ENCODE measurements at places on chromosomes 7 and 10.

- no peak for DNase-seq
Measured at GRCh38 chr10:37860494-37861190, 3.2 kb upstream of the ZNF248 start.

DNA sequence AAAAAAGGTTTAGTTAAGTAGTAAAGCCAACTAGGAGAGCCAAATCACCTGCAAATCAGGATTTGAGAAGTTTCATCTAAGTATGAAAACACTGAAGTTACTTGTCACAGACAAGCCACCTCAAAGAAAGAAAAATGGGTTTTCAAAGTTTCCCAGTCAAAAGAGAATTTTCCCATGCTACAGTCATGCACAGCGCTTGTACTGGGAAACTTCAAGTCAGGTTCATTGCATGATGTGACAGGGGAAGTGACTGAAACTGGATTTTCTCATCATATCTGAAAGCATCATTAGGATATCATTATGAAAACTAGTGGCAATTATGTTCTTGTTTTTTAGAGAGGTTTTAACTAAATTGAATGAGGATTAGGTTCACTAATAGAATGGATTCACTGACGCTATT is 167.0 kb downstream of the SGMS1 start:
- DNase-seq, result no peak

- no peak for DNase-seq
Measured at GRCh38 chr7:94384315-94384714, 10.4 kb upstream of the COL1A2 start.

DNA sequence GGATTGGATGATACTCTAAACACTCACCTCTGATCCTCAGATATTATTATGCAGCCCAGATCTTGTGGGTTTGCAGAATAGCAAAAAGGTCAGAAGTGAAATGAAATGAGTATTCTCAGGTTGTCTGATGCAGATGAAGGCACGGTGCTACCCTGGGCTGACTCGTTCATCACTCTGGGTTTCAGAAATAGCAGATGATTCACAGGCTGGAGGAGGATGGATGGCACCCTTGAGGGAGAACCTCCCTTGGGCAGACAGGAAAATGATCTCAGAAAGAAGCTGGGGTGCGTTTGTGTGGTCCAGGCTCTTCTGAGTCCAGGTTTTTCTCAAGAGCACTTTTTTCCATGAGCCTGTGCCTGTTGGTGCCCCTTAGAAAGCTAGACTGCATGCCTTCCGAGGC is 515.8 kb upstream of the MKI67 start:
- DNase-seq, result no peak

- no peak for DNase-seq
Measured at GRCh38 chr7:131010717-131011431, 276.9 kb upstream of the KLF14 start.

- no peak for DNase-seq
Measured at GRCh38 chr7:33722383-33723101, 182.8 kb upstream of the BMPER start.

DNA sequence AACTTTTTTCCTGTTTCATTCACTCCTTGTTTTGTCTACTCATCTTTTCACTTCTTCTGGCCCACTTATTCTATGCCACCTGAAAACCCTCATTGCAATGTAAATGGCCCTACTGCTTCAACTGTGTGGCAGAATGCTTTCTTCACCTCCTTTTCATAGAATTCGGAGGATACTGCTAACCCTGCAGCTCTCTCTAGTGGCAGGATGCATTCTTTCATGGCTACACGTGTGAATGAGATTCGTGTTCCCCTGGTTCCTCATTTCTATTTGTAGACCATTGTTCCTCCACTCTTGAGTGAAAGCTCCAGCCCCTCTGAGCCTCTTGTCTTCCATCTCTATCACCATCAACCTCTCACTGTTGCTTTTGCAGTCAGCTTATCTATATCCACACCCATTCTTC is 20.9 kb upstream of the CYP26C1 start:
- no peak for DNase-seq

DNA sequence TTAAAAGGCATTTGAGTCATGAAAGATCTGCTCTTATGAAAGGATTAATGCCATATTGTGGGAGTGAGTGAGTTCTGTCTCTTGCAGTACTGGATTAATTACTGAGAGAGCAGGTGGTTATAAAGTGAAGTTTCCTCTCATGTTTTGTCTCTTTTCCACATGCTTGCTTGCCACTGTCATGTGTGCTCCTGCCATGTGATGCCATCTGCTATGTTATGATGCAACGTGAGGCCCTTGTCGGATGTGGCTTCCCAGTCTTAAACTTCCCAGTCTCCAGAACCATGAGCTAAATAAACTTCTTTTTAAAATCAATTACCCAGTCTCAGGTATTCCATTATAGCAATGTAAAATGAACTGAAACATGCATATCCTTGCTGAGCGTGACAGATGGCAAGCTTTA is 22.7 kb upstream of the TCTN3 start:
- DNase-seq, result no peak

DNA sequence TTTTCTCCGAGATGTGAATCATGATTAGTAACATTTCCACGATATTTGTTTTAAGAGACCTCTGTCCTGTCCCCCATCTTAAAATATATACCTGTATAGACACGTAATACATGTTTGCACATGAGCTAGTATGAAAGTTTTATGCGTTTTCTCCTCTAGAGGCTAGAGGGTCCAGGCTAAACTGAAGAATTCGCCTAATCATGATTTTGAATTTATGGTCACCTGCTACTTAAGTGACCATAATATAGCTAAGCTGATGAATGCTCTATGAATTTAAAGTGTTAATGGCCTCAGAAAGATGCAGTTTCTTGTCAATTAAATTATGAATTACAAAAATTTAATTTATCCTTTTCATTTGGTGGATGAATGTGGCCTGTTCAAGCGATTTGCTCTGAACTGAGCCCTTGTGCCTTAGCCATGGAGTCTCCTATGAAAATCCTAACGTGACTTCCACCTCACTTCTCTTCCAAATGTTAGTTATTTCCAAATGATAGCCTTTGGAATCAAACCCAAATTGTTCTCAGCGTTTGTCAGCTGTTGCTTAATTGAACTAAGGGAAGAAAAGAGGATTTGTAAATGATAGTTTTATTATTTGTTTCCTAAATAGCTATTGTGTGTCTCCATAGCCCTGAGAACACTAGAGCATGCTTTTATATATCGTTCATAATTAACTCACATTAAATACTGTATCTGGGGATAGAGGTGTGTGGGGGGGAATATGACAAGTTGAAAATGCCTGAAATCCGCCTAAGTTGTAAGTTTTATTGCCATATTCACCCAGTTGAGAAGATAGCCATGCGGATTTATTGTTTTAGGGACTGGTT is 2.3 kb downstream of the CELF2 start:
- DNase-seq, result no peak

- no peak for DNase-seq
Measured at GRCh38 chr7:39027491-39027890, 49.8 kb downstream of the POU6F2 start.

- no peak for DNase-seq
Measured at GRCh38 chr10:4609251-4609650, 216.8 kb upstream of the AKR1E2 start.

GRCh38 chr10:6346631-6347030 is 143.9 kb downstream of the PFKFB3 start:
- no peak for DNase-seq

DNA sequence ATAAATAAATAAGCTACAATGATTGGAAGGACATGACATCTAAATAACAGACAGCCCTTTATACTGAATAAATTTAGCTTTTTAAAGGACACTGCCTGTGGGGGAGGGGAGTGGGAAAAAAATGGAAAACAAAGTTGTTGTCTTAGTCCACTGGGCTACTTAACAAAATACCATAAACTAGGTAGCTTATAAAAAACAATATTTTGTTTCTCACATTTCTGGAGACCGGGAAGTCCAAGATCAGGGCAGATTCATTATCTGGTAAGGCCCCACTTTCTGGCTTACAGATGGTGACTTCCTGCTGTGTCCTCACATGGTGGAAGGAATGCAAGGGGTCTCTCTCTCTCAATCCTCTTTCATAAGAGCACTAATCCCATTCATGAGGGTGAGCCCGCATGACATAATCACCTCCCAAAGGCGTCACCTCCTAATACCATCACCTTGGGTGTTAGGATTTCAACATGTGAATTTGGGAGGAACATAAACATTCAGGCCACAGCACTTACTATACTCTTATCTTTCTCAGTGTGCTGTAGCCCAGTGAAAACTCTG is 43.0 kb downstream of the DNAJC12 start:
- no peak for DNase-seq

GRCh38 chr10:50937230-50937907 is 51.9 kb upstream of the A1CF start:
- no peak for DNase-seq

- no peak for DNase-seq
Measured at GRCh38 chr10:70931168-70931815, 42.9 kb upstream of the PCBD1 start.

DNA sequence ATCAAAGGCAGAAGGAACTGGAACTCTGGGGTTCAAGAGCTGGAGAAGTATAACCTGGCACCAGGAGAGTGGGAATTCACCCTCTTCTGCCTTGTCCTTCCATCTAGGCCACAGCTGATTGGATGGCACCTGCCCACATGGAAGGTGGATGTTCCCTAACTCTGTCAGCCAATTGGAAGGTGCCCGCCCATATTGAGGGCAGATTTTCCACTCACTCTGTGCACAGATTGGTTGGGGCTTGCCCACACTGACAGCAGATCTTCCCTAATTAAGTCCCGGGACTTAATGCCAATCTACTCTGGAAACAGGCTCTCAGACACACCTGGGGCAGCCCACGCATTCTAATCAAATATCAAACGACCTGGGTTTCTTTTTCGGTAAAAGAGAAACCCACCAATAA is 1142.3 kb upstream of the CELF2 start:
- DNase-seq, result no peak

DNA sequence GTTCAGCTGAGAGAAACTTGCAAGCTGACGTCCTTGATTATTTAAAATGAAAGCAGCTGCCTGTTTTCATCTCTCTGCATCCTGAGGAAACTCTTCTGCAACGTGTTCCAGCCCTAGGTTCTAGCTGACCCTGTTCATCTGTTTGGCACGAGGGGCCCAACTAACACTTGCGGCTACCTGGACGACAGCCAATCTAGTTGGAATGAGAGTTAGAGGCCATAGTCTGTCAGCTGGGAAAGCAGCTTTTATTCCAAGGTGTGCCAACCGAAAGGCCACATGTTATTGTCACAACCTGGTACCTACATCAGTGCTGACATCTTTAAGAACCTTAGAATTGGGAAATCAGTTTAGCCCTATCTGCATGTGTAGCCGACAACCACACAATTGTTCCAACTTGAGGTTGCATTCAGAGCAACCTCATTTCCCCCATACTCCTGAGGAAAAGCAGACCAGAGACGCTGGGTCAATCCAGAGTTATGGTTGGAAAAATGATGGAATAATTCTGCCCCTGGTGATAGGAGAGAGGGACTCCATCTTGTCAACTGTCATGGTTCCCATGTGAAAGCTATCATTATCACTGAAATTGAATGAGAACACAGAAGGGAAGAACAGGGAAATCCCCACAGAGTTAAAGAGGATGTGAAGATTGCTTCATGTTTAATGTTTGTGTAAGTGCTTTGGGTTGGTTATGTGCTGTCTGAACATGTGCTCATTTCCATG is 121.6 kb downstream of the EGFR start:
- no peak for DNase-seq

DNA sequence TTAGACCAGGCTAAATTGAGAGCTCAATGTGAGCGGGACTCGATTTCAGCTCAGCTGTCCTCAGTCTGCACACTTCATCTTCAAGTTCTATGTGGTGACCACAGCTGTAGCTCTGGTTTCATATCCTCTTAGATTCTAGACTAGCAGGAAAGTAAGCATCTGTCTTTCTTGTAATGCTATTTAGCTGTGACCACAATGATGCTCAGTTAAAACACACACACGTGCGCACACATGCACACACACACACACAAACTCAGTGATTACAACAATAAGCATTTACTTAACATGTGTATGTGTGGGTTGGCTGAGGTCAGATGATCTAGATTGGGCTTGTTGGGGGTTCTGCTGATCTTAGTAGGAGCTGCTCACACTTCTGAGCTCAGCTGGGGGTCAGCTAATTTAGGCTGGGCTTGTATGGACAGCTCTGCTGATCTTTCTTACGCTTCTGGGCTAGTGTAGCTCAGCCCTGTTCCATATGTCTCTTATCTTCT is 82.5 kb downstream of the ZNF365 start:
- DNase-seq, result no peak

GRCh38 chr10:31754803-31755624 is 173.6 kb downstream of the ARHGAP12 start:
- no peak for DNase-seq

DNA sequence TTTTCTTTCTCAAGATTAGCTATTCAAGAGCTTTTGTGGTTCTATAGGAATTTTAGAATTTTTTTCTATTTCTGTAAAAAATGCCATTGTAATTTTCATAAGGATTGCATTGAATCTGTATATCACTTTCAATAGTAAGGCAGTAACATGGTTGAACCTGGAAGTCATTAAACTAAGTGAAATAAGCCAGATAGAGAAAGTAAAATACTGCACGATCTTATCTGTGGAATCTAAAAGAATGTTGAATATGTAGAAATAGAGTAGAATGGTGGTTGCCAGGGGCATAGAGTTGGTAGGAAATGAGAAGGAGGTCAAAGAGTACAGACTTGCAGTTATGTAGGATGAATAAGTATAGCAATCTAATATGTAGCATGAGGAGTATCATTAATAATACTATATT is 1073.5 kb upstream of the LRRN3 start:
- no peak for DNase-seq

DNA sequence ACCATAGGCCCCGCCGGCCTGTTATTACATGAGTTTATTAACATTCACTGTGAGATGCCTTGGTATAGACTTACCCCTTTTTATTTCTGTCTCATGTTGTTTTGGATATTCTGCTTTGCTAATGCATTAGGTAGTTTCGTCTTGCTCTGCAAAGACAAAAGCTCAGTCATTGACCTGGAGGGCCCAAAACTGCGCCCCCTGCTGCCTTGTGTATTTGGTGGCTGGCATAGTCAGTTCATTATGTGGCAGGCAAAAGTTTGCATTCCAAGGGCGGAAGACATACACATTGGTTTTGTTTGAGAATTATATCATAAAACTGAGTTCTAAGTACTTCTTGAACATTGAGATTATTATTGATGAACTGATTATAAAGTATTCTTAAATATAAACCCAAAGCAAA is 372.5 kb downstream of the SDK1 start:
- DNase-seq, result no peak

DNA sequence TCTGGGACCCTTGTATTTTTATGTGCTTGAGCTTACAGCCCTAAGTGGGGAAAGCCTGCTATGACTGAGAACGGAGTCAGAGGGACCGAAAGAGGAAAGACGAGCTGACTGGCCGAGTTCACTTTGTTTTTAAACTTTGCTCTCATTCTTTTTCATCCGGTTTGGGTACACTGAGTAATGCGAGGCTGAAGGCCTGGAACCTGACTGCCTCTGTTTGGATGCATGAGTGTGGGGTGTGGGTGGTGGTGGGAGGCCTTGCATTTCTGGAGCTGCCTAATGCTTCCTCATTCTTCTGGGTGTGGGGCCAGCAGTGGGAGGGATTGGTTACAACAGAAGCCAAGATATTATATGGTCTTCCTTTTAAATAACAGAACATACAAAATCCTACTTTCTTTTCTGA is 155.5 kb downstream of the BUB3 start:
- no peak for DNase-seq
